ENCODE measurements at places on chromosomes 7 and 10.

- no peaks in the 10 kb centered on the region for H3K36me3 ChIP-seq
- no peak overlapping the region for H3K27ac ChIP-seq
- H3K4me1 ChIP-seq, result peaks cover 10% of the 10 kb centered on the region
- peak overlapping the region; percentile 25 for H3K4me3 ChIP-seq
- no peak for DNase-seq
- H3K27me3 ChIP-seq, result peaks cover 39% of the 10 kb centered on the region
Observed at GRCh38 chr10:44383749-44384600, 922 bp downstream of the CXCL12 start.

GRCh38 chr10:18297659-18298058 is 157.4 kb downstream of the CACNB2 start:
- H3K27ac ChIP-seq, result peak overlapping the region; percentile 7
- H3K27me3 ChIP-seq, result peaks cover 5% of the 10 kb centered on the region
- no peak for DNase-seq
- no peak overlapping the region for H3K4me3 ChIP-seq

- H3K4me1 ChIP-seq, result no peaks in the 10 kb centered on the region
- no peak overlapping the region for H3K4me3 ChIP-seq
- no peak overlapping the region for H3K27ac ChIP-seq
- no peak for DNase-seq
- no peaks in the 10 kb centered on the region for H3K27me3 ChIP-seq
Observed at GRCh38 chr7:80054356-80054755, 80.3 kb upstream of the GNAI1 start.

GRCh38 chr7:132720835-132721234 is 144.6 kb upstream of the PLXNA4 start:
- peaks cover 13% of the 10 kb centered on the region for H3K27me3 ChIP-seq
- H3K4me1 ChIP-seq, result no peaks in the 10 kb centered on the region
- H3K27ac ChIP-seq, result no peak overlapping the region
- no peak for DNase-seq
- H3K36me3 ChIP-seq, result no peaks in the 10 kb centered on the region

DNA sequence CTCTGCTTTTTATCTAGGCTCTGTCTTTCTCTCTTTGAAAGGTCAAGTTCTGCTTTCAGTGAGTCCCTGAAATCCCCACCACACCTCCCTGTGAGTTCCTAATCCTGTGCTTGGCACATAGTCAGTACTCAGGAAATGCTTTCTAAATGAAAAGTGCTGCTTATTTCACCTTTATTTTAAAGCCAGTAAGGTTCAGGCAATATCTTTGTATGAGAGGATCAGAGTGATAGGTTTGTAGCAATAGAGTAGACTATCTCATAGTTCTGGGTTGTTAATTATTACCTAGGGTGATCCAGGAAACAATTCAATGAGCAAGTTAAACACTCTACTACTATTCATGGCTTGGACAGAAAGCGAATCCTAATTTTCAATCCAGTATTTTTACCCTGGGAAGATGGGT is 7.4 kb upstream of the LAMB1 start:
- no peak for DNase-seq
- peaks cover 8% of the 10 kb centered on the region for H3K4me1 ChIP-seq
- H3K27me3 ChIP-seq, result peaks cover 14% of the 10 kb centered on the region
- no peak overlapping the region for H3K4me3 ChIP-seq
- no peak overlapping the region for H3K27ac ChIP-seq
- no peaks in the 10 kb centered on the region for H3K36me3 ChIP-seq

GRCh38 chr10:52477305-52477704 is 163.2 kb downstream of the DKK1 start:
- no peak overlapping the region for H3K4me3 ChIP-seq
- H3K36me3 ChIP-seq, result no peaks in the 10 kb centered on the region
- no peak for DNase-seq
- no peaks in the 10 kb centered on the region for H3K27me3 ChIP-seq
- H3K27ac ChIP-seq, result no peak overlapping the region

DNA sequence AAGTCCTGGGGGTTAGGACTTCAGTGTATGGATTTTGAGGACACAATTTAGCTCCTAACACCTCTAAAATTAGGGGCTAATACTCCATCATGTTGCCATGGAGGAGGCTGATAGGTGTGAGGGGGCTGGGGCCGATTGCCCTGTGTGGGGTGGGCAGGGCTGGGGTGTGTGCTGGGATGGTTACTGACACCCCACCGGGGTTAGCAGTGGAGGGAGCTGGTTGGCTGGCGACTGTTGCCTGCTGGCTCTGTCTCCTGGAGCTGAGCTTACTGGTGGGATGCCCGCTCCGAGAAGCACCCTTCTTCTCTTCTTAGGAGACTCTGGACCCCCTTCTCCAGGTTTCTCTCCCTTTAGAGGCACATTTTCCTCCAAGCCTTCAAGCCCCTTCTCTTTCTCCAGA is 22.2 kb upstream of the SH2D4B start:
- H3K27ac ChIP-seq, result no peak overlapping the region
- peaks cover 44% of the 10 kb centered on the region for H3K4me1 ChIP-seq

- H3K4me3 ChIP-seq, result peak within 1 kb of the TSS; percentile 82
- H3K27me3 ChIP-seq, result peaks cover 28% of the 10 kb centered on the region
- peak; percentile 55 for DNase-seq
Observed at GRCh38 chr7:95772298-95772770, at the start of gene DYNC1I1. Gene DYNC1I1, plus strand, starts transcription at chr7:95772554. Its CDS starts 32,176 bp downstream, at chr7:95804730.

DNA sequence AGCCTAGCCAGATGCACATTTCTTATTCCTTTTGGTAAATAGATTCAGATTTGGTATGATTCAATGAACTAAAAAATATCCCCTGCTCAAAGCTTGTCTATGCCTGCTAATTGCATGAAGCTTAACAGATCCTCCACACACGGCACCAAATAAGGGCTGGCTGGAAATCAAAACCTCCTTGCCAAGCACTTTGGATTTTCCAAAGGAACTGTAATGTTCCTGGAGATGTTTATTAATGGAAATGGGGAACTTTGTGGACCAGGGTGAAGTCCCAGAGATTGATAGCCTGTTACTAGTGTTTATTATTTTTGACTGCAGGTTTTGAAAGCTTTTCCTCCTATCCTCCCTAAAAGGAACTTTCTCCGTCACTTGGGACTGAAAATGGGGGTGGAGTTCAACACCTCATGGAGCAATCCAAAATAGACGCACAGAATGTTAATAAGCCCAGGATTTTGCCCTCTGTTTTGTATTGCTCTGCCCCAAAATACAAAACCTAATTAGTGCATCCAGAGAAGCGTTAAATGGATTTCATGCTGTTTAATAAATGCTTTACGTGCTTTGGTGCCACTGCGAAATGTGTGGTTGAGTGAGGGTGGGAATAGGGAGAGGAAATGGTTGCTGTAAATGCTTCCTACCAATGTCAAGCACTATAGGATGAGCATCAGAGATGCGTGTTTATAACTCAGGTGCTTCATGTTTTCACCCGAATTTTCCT is 1027.7 kb downstream of the LRMDA start:
- no peaks in the 10 kb centered on the region for H3K27me3 ChIP-seq
- no peak overlapping the region for H3K27ac ChIP-seq
- no peak overlapping the region for H3K4me3 ChIP-seq
- no peaks in the 10 kb centered on the region for H3K4me1 ChIP-seq
- DNase-seq, result no peak

DNA sequence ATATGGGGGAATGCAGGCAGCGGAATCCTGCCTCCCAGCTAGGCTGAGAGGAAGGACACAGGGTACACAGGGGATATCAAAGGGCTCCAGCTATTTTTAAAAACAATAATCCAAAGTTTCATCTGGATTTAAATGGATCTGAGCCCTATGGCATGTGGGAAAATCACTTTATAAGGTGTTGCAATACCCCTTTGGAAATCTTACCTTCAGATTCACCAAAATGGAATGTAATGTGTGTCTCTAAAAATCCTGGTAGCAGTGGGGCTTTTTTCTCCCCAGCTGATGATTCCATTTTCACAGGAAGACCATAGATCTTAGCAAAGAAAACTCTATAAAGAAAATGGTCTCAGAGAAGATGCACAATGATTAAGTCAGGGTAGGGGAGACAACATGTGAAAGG is 722.2 kb downstream of the PARD3 start:
- H3K36me3 ChIP-seq, result no peaks in the 10 kb centered on the region
- no peak overlapping the region for H3K4me3 ChIP-seq
- H3K27me3 ChIP-seq, result no peaks in the 10 kb centered on the region
- no peak for DNase-seq
- no peaks in the 10 kb centered on the region for H3K4me1 ChIP-seq
- H3K27ac ChIP-seq, result no peak overlapping the region

DNA sequence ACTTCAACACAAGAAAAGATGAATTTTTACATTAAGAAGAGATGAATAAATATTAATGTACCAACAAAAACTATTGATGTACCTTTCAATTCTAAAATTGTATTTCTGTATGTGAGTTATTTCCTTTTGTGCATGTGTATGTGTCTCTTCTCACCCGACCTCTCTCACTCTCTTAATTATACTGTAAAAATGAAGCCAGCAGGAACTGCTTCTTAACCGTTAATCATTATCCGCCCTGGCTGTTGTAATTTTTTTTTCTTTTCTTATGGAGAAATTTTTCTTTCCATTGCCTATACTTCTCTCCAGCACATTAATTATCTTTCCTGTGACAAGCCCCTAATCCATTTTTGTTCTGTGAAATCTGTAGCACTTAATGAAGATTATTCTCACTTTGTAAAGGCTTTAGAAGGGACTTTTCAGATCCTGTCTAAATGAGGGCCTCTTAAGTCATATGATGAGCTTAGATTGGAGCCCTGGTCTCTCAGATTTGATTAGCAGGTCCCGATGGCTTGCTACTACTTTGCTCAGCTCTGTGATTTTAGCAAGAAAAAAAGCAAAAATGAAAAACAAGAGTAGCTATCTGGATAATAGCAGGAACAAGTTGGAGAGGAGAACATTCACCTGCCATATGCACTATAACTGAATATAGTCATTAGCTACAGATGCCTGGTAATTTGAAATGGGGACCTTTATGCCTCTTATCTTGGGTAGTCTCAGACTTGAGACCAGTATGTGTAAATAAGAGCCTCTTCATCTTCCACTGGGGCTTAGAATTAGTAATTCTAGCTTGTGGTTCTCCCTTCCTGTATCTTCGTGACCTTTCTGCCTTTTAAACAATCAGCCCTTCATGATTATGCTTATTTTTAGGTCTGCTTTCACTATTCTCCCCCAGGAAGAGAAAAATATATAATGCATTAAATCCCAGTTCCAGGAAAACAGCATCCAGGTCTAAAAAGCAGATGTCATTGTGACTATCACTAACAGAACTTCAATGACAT is 80.0 kb upstream of the COL1A2 start:
- H3K4me1 ChIP-seq, result no peaks in the 10 kb centered on the region
- H3K27me3 ChIP-seq, result peaks cover 2% of the 10 kb centered on the region
- DNase-seq, result no peak
- H3K27ac ChIP-seq, result no peak overlapping the region

DNA sequence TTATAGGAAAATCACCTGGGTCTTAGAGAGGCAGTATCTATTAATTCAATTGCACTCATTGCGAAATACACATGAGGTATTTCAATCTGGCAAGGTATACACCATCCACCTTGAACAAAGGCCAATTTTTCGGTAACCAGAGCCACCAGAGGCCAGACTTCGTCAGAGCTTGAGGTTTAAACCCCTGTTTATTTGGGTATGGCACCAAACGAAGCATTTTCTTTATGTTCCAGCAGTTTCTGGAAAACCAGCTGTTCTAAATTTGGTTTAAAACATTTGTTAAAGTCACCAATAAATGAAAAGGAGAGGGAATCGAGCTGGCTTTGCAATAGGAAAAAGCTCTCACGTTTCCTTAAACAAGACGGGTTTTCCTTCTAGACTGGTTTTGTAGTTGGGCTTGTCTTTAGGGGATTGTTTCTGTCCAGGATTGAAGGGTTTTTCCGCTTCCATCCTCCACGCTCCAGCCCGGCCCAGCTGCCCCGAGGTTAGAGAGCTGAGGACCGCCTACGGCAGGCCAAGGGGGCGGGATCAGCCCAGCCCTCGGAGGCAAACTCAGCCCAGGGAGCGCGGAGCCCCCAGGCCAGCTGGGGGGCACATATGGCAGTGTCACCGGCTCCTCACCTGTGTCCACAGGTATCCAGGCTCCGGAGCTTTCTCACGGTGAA is 539.4 kb upstream of the MGMT start:
- no peak overlapping the region for H3K4me3 ChIP-seq
- H3K36me3 ChIP-seq, result peaks cover 2% of the 10 kb centered on the region
- DNase-seq, result no peak
- peaks cover 11% of the 10 kb centered on the region for H3K27me3 ChIP-seq
- H3K4me1 ChIP-seq, result no peaks in the 10 kb centered on the region

DNA sequence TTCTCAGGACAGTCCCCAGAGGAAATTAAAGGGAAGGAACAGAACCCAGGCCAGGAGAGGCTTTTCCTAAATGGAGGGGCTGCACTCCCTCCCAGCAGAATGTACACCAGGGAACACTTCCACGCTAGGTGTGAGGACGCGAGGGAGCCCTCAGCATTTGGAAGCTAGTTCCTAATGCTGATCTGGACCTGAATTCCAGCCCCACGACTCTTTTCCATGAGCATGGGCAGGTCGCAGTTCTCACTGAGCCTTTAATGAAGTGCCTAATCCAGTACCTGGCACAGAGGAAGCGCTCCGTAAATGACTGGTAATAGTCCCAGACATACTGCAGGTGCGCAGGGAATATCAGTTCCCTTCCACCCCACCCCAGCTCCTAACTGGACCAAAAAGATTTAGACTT is 1.1 kb downstream of the ALOX5 start:
- peaks cover 19% of the 10 kb centered on the region for H3K36me3 ChIP-seq
- DNase-seq, result no peak
- H3K4me1 ChIP-seq, result peaks cover 94% of the 10 kb centered on the region

GRCh38 chr10:23396695-23397094 is 42.2 kb upstream of the OTUD1 start:
- H3K4me3 ChIP-seq, result no peak overlapping the region
- H3K36me3 ChIP-seq, result no peaks in the 10 kb centered on the region
- H3K27me3 ChIP-seq, result no peaks in the 10 kb centered on the region
- H3K27ac ChIP-seq, result no peak overlapping the region
- DNase-seq, result no peak

GRCh38 chr7:132402751-132403245 is 173.5 kb downstream of the PLXNA4 start:
- DNase-seq, result no peak
- H3K4me1 ChIP-seq, result no peaks in the 10 kb centered on the region

- H3K4me3 ChIP-seq, result no peak overlapping the region
- no peaks in the 10 kb centered on the region for H3K36me3 ChIP-seq
- no peak for DNase-seq
Observed at GRCh38 chr7:151897161-151897731, 20.3 kb upstream of the PRKAG2 start.

DNA sequence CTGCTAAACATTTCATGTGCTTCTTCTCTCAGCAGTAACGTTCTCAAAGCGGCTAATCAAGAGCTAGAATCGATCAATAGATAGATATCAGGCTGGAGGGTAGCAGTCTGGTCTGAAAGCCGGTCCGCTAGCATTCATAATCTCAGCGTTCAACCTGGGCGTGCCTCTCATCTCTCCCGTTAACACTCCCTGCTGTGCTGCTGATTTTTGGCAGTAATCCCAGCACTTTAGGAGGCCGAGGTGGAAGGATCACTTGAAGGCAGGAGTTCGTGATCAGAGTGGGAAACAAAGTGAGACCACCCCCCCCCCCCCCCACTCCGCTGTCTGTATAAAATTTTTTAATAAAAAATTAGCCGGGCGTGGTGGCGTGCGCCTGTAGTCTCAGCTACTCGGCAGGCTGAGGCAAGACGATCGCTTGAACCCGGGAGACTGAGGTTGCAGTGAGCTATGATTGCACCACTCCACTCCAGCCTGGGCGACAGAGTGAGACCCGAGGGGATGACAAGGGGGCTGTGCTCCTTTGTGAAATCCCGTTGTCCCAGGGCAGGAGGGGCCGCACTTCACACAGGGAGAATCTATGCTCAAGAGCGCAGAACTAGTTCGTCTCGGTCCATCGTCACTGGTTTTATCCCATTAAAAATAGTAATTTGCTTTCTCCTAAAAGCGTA is 624 bp upstream of the CEP55 start:
- H3K36me3 ChIP-seq, result no peaks in the 10 kb centered on the region
- no peaks in the 10 kb centered on the region for H3K27me3 ChIP-seq
- DNase-seq, result no peak
- peaks cover 12% of the 10 kb centered on the region for H3K4me1 ChIP-seq
- peak overlapping the region; percentile 91 for H3K4me3 ChIP-seq
